ENCODE measurements at places on chromosomes 2 and 18.

- DNase-seq: no peak
These were observed 92.3 kb downstream of the STK39 start for GRCh38 chr2:168155046-168155445.

- no peak for DNase-seq
These were observed 208.2 kb downstream of the SLC8A1 start for GRCh38 chr2:40243581-40244187.

- no peak for DNase-seq
These were observed 551.0 kb upstream of the LRATD1 start for GRCh38 chr2:14081521-14081920.

DNA sequence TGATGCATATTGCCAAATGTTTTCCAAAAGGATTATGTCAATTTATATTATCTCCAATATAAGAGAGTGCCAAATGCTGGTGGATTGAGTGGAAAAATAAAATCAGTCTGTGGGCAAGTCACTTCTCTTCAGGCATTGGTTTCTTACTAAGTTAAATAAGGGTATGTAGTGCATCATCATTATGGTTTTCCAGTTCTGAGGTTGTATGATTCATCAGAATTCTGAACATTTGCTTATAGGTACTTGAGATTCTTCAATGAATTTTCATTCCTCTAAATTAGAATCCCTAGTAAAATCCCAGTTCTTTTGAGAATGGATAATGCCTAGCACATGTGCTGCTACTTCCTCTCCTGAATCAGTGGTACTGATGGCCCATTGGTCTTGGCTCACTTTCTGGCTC lies 188.9 kb upstream of the OSR1 start:
- no peak for DNase-seq

- DNase-seq: no peak
These were observed 1425.6 kb upstream of the PIK3C3 start for GRCh38 chr18:40529478-40529877.

GRCh38 chr2:159859583-159859982 lies 61.6 kb upstream of the CD302 start:
- no peak for DNase-seq

GRCh38 chr2:52395912-52396311 lies 1364.0 kb upstream of the NRXN1 start:
- no peak for DNase-seq

- DNase-seq: no peak
These were observed 60.1 kb upstream of the CAPN13 start for GRCh38 chr2:30867385-30867784.

DNA sequence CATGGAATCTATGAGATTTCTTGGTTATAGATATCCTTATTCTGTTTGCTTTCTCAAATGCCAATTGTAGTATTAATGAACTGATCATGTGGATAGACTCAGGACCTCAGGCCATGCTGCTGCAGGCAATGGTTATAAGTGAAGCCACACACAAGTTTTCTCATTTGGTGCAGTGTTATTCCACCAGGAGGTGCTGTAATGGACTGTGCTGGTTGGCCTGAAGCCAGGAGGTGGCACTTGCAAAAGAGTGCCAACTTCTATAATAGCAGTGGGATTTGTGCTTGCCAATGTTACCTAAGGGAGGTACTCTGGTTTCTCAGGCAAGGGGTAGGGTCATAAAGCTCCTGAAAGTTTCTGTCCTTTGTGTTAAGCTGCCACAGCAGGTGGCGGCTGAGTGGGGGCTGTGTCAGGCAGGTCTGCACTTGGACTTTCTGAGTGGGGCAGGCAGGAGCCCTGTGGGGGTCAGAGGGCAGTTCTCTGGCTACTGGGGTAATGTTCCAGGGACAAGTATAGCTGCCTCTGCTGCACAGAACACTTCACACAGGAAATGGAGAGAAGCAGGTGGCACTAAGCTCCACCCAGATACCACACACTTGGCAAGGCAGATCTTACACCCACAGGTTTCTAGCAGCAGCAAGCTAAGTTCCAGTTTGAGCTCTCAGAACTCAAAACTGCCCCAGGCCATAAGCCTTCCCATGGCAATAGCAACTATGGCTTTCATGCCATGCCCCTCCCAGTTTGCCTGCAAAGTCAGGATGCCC lies 352.6 kb upstream of the CWC22 start:
- no peak for DNase-seq

DNA sequence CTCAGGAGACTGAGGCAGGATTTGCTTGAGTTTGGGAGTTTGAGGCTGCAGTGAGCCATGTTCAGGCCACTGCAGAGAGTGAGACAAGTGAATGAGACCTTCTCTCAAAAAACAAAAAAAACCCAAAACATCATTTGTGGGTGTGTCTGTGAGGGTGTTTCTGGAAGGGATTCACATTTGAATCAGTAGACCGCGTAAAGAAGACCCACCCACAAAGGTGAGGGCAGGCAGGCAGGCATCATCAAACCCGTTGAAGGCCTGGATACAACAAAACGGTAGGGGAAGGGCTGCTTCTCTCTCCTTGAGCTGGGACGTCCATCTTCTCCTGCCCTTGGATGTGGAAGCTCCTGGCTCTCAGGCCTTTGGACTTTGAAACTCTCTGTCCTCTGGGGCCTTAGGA lies 25.4 kb downstream of the CDKL4 start:
- no peak for DNase-seq

GRCh38 chr2:150866431-150866830 lies 379.0 kb upstream of the RND3 start:
- no peak for DNase-seq

DNA sequence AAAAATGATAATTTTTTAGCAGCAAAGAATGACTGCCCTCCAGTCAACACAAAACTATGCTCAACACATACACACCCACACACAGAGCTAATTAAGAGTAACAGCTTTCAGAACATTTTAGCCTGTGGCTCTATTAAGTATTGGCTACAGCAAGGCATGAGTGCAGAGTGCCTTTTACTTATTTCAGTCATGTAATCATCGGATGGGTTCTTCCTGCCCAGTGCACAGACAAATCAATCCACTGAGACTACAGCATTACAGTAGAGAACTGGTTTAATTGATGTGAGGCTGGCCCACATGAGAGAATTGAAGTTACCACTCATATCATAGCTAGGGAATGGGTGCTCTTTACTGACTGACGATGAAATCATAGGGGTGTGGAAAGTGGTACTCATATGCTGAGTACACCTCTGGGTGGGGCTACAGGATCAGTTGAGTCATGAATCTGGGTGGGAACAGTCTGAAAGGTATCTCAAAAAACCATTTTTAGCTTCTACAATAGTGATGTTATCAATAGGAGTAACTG lies 241.0 kb downstream of the FSIP2 start:
- DNase-seq: no peak

DNA sequence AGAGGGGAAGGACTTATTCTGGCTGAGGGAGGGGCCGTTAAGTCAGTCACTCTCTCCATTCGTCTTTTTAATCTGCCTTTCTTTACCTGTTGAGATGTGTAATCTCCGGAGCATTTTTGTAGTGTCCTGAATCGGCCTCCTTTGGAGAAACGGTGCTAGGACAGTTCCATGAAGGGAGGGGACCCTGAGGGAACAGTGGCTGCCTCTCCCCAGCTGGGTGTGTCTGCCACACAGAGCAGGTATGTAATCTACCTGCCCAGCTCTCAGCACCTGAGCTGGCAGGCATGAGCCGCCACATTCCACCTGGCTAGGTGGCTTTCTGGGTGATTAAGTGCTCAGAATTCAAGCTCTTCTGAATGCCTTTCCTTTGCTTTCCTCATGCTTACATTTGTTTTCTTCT lies 131.2 kb downstream of the WDSUB1 start:
- DNase-seq: no peak

DNA sequence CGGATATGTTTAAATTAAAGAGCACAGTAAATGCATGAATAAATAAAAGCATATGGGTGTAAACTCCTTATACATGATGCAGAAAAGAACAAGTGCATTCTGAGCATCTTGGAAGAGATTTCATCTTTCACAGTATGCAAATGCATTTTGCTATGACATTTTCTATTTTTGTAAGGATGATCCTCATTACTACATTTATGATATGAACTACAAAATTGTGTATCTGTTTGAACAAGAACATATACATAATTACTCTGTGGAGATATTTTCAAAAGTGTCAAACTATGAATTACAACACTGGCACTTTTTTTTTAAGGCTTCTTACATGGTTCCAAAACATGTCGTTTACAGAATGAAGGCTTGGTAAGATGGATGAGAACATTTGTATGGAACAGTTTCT lies 184.1 kb upstream of the TMEM200C start:
- no peak for DNase-seq

DNA sequence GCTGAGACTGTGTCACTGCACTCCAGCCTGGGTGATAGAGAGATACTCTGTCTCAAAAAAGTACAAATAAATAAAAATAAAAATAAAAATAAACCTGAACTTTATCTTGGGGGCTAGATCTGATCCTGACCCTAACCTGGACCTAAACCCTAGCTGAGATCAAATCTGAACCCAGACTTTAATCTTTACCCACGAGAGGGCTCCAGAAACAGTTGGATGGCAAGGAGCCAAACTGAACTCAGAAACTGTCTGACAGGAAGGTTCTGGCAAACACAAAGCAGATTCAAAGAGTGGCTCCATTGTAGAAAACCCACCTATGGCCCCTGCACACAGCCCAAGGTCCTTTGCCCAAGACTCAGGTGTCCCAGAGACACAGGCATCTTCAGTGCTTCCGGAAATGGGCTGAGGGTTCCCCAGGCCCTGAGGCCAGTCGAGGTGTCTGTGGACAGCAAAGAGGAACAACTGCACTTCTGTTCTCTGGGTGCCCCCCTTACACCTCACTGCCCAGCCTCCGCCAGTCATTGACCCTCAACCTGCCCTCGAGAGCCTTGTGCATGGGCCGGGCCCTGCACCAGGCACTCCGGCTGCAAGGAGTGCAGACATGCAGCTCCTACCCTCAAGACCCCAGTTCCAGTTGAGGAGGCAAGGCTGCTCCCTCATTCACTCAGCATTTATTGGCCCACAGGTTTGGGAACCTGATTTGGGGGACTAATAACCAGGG lies 95.2 kb downstream of the TFCP2L1 start:
- no peak for DNase-seq

- DNase-seq: no peak
These were observed 59.0 kb upstream of the LAPTM4A start for GRCh38 chr2:20110383-20110782.

DNA sequence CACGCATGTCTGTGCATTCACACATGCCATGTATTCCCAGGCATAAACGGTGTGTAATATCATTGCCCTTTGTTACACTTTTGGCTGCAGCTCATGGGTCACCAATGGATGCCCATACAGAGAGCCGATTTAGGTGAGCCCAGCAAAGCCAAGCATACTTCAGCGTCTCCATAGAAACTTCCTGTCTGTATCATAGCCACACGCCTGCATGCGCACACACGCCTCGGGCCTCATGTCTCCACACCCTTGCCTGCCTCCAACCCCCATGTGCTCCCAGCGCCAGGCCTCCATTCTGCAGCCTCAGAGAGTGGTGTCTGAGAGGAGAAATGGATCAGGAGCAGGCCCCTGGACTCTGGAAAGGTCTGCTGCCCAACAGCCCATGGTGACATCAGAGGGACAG lies 33.5 kb upstream of the SELENOI start:
- no peak for DNase-seq

GRCh38 chr2:192194866-192195547 lies at the start of gene TMEFF2:
Gene TMEFF2, minus strand, starts transcription at chr2:192194933. Its CDS starts 409 bp downstream, at chr2:192194524.
- no peak for DNase-seq

GRCh38 chr2:26034637-26034992 lies 731 bp downstream of the RAB10 start:
- DNase-seq: no peak

DNA sequence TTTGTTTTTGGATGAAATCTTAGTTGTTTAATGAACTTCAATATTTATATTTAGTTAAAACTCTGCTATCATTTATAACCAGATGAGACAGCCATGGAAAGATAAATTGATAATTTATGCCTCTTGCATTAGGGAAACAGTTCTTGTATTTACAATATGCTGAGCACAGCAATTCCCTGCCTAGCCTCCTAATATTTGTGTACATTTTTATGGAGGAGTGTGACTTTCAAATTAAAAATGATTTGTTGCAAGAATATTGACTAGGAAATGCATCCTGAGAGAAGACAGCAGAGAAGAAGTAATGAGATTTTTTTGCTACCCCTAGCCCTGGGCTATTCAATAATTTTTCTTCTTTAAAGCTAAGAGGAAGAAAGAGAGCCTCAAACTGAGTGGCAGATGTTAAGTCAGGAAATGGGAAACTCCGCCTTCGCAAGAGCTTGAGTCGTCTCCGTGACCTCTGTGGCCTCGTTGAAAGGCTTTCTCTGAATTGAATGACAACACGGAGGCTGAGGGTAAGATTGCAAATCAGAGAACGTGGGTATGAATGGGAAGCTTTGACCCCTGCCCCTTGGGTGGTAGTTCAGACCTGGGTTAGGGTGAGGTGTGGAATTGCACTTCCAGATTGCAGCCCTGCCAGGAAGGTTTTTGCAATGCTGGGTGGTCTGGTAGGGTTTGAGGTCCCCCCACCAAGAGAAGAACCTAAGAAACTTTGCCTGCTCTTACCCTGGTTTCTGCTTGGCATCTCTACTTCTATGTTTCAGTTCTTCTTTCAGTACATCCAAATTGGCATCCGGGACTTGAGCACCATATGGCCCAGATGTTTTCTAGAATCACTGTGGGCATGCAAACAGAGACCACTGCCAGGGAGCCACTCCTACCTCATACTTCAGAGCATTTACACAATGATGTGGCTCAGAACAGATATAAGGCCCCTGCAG lies 210.3 kb upstream of the RBMS1 start:
- no peak for DNase-seq

GRCh38 chr18:2891526-2892431 lies 45.0 kb downstream of the EMILIN2 start:
- DNase-seq: no peak

- no peak for DNase-seq
These were observed 146.7 kb downstream of the RPIA start for GRCh38 chr2:88838165-88838635.

GRCh38 chr2:95043300-95044093 lies 18.0 kb downstream of the MAL start:
- DNase-seq: no peak

DNA sequence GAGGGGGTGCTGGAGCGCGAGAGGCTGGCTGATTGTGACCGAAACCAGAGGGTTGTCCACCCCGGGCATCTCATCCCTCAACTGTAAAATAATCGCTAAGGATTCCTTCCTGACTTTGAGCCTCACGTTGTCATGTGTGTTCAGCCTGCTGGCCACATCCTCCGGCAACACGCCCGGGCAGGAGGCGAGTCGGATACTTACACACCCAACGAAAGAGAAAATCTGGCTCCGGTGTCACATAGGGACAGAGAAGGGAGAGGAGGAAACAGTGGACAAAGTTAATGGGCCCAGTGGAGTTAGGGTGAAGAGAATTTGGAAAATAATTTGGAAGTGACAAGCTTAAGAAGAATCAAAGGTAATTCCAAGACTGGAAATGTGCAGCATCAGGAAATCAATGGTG lies 2.4 kb downstream of the TLX2 start:
- DNase-seq: no peak

- DNase-seq: no peak
These were observed 2.4 kb upstream of the DTNA start for GRCh38 chr18:34707670-34708069.

- no peak for DNase-seq
These were observed 280.1 kb upstream of the KLHL14 start for GRCh38 chr18:33052886-33053285.

GRCh38 chr18:74944676-74945075 lies 264.3 kb downstream of the PTGR3 start:
- DNase-seq: no peak
